Adrenal gland (tissue), 19 donors: ENCODE measurements at places on chromosomes 16 and 17. TPM values are rescaled to one million over a fixed set of nuclear protein-coding genes. Genes with fewer than 3 reads are reported as not detected.

DNA sequence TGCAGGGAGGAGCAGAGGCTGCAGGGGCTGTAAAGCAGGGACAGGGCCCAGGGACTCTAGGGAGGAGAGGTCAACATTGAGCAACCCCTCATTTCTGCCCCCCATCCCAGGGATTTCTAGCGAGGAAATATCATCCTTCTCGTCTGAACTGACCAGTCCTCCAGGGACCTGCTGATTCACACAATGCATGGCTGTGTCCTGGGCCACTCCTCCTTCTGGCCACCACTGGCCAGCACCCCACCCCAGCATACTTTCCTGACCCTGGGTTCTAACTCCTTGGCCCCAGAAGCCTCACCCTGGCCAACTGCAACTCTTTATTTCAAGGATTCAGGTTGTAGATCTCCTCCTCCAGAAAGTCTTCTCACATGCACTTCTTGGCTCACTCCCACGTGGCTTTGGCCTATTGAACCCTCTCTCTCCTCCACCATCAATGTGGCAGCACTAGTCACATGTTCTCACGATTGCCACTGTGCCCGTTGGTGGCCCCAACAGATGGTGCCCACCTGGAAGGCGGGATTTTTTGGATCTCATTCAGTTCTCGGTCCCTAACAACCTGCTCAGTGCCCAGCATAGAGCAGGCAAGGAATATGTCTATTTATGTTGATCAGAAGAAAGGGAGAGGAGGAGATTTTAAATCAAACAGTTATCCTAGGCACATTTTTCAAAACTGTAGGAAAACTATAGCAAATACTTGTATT lies 41.5 kb downstream of the CUEDC1 start:
- H3K27me3 ChIP-seq: no peaks in the 10 kb centered on the region
- peaks cover 23% of the 10 kb centered on the region for H3K4me1 ChIP-seq
- H3K36me3 ChIP-seq: no peaks in the 10 kb centered on the region
- DNase-seq: no peak
- no peak overlapping the region for H3K4me3 ChIP-seq

- no peak for DNase-seq
- no peaks in the 10 kb centered on the region for H3K36me3 ChIP-seq
- no peaks in the 10 kb centered on the region for H3K4me1 ChIP-seq
- H3K27me3 ChIP-seq: no peaks in the 10 kb centered on the region
Measured at GRCh38 chr17:60586288-60586974, 13.6 kb upstream of the PPM1D start.

The SULT1A4 gene
- total RNA-seq: not detected

The SYNGR3 gene
- 10.9 TPM for total RNA-seq

The SLC52A1 gene
- not detected for total RNA-seq

GRCh38 chr16:52384378-52384777 lies 162.6 kb downstream of the TOX3 start:
- no peak overlapping the region for H3K27ac ChIP-seq
- no peak for DNase-seq
- H3K4me3 ChIP-seq: no peak overlapping the region
- H3K27me3 ChIP-seq: no peaks in the 10 kb centered on the region

The ADGRG3 gene
- total RNA-seq: 0.14 TPM

- H3K27me3 ChIP-seq: no peaks in the 10 kb centered on the region
- no peaks in the 10 kb centered on the region for H3K36me3 ChIP-seq
- no peak for DNase-seq
- H3K4me1 ChIP-seq: no peaks in the 10 kb centered on the region
- no peak overlapping the region for H3K4me3 ChIP-seq
Measured at GRCh38 chr16:55779402-55780094, 53.3 kb downstream of the CES1 start.

The CDC6 gene
- total RNA-seq: 12.1 TPM

DNA sequence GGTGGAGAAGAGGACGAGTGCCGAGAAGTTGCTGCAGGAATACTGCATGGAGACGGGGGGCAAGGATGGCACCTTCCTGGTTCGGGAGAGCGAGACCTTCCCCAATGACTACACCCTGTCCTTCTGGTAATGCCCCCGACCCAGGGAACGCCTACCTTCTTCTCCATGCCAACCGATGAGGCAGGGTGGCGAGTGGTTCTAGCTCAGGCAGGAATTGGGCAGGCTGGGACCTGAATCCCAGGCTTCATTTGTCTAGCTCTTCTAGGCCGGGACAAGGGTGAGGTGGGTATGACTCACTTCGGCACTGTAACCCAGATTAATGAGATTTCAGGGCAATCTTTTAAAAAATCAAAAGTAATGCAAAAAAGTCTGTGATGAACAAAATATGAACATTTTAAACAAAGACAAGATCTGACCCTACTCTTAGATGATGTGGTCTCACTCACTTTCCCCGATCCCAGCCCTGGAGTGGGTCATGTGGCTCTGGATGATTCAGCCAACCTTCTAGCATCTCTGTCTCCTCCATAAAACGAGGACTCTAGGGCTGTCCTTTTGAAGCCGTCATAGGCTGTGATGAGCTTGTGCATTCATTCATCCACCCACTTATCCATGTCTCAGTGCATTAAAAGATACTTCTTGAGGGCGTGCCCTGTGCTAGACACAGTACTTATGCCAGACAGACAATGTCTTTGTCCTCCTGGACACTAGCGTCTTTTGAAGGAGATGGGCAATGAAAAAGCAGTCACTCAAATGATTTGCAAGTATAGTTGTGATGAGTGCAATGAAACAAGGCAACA lies 102.6 kb downstream of the SDR42E1 start:
- no peak overlapping the region for H3K27ac ChIP-seq
- no peaks in the 10 kb centered on the region for H3K4me1 ChIP-seq
- H3K36me3 ChIP-seq: no peaks in the 10 kb centered on the region
- H3K4me3 ChIP-seq: no peak overlapping the region
- DNase-seq: no peak

GRCh38 chr16:30747331-30747730 lies 894 bp upstream of the PHKG2 start:
- H3K4me3 ChIP-seq: no peak overlapping the region
- peak overlapping the region; percentile 79 for H3K27ac ChIP-seq
- H3K4me1 ChIP-seq: no peaks in the 10 kb centered on the region
- no peaks in the 10 kb centered on the region for H3K27me3 ChIP-seq

The FOXC2 gene
- 2.6 TPM for total RNA-seq

The CKLF gene
- total RNA-seq: 32.6 TPM

DNA sequence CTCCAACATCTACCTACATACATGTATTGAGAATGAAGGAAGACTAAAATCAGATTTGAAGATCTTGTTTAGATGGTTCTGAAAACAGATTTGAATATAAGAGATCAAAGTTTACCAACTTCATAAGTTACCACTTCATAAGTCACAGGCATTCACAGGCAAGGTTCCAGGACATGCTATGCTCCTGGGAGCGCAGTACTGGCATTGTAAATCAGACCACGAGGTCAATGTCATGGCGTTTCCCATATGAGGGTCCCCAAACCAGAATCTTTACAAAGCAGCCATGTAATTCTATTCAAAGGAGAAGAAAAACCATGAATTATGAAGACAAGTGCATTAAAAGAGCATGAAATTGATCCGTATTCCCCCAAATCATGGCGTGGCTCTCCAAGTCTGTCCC lies 3.0 kb downstream of the CDH11 start:
- DNase-seq: no peak
- peaks cover 23% of the 10 kb centered on the region for H3K4me1 ChIP-seq
- peaks cover 15% of the 10 kb centered on the region for H3K27me3 ChIP-seq
- H3K27ac ChIP-seq: no peak overlapping the region
- no peak overlapping the region for H3K4me3 ChIP-seq

DNA sequence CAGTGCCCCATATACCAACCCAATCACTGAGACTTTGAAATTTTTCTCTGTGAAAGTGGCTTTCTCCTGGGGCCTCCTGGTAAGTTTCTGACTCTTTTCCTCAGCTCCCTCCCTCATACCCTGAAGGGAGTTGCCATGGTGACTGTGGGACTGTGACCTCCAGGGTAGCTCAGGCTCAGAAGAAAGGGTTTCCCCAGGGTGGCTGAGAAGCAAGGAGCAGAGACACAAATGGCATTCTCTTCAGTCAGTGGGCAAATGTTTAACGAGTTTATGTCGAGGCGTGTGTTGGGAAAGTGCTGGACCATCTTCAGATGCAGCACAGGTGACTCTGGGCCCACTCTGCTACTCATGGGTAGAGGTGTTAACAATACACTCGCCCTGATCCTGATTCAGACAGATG lies 46.8 kb downstream of the MRPS23 start:
- no peaks in the 10 kb centered on the region for H3K36me3 ChIP-seq
- no peak overlapping the region for H3K4me3 ChIP-seq
- no peak overlapping the region for H3K27ac ChIP-seq
- H3K4me1 ChIP-seq: no peaks in the 10 kb centered on the region

DNA sequence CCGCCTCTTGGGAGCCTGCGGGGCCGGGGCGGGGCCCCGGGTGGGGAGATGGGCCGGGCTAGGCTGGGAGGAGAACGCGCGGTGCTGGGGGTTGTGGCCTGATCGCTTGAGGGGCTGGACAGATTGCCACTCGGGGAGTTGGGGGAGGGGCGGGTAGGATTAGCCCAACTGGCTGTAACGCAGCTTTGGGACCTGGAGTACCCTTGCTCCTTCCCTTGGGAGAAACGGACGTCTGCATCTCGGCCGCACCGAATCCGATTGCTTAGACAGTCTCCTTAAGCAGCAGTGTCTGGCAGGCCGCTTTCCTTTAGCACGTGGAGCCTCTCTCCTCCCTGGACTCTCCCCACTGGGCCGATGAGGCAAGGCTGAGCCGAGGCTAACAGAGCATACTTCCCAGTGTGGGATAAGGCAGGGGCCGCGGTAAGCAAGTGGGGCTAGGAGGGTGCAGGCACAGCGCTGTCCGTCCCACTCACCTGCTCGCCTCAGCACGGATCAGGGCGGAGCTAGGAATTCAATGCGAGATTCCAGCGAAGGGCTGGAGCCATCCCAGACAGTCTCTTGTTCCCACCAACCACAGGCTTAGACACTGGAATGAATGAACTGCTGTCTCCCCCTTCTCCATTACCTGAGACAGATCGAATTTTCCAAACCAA lies 540 bp upstream of the ACLY start:
- no peaks in the 10 kb centered on the region for H3K36me3 ChIP-seq
- peak overlapping the region; percentile 77 for H3K27ac ChIP-seq
- H3K27me3 ChIP-seq: no peaks in the 10 kb centered on the region
- H3K4me3 ChIP-seq: no peak overlapping the region
- H3K4me1 ChIP-seq: peaks cover 9% of the 10 kb centered on the region
- no peak for DNase-seq

GRCh38 chr17:59335685-59336084 lies 4.2 kb downstream of the YPEL2 start:
- no peaks in the 10 kb centered on the region for H3K27me3 ChIP-seq
- H3K27ac ChIP-seq: no peak overlapping the region
- DNase-seq: no peak

DNA sequence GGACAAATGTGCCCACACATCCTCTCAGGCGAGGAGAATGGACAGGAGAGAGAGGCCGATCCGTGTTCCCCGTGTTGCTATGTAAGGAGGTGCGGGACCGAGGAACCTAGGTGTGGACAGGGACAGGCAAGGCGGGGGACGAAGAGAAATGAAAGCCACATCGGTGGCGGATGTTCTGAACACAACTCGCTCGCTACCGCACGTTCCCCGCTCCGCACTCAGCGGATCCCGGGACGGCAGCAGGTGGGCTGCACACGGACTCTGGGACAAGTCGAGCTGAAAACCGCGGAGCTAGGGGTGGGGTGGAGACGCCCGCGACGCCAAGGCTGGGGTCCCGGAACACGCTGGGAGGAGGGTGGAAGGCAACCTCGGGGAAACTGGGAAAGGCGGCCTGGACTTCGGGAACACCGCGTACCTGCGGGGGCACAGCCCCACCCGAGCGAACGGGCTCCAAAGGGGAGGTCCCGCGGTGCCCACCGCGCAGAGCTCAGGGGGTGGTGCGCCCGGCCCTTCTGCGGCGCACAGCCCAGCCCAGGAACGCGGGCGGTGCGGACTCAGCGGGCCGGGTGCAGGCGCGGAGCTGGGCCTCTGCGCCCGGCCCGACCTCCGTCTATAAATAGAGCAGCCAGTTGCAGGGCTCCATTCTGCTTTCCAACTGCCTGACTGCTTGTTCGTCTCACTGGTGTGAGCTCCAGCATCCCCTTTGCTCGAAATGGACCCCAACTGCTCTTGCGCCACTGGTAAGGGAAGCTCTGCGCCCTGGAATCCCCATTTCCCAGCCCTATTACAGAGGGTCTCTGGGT lies at the start of gene MT1E:
MT1E (plus strand) TSS at position 642 of the 803 bp plus-strand sequence; CDS start at position 713, 71 bp downstream.
- H3K27me3 ChIP-seq: no peaks in the 10 kb centered on the region
- H3K27ac ChIP-seq: peak within 1 kb of the TSS; percentile 98
- peaks cover 13% of the 10 kb centered on the region for H3K4me1 ChIP-seq
- DNase-seq: peak; percentile 91
- H3K36me3 ChIP-seq: no peaks in the 10 kb centered on the region

- no peaks in the 10 kb centered on the region for H3K36me3 ChIP-seq
- no peak overlapping the region for H3K27ac ChIP-seq
- no peaks in the 10 kb centered on the region for H3K4me1 ChIP-seq
- H3K4me3 ChIP-seq: no peak overlapping the region
Measured at GRCh38 chr16:73408311-73408710, 360.4 kb upstream of the ZFHX3 start.

- H3K4me1 ChIP-seq: no peaks in the 10 kb centered on the region
- no peak for DNase-seq
- no peak overlapping the region for H3K27ac ChIP-seq
- H3K4me3 ChIP-seq: no peak overlapping the region
- no peaks in the 10 kb centered on the region for H3K36me3 ChIP-seq
- H3K27me3 ChIP-seq: peaks cover 16% of the 10 kb centered on the region
Measured at GRCh38 chr16:1911467-1912214, 6.6 kb downstream of the HS3ST6 start.

The NT5C3B gene
- 43.9 TPM for total RNA-seq

The ZSCAN10 gene
- not detected for total RNA-seq

DNA sequence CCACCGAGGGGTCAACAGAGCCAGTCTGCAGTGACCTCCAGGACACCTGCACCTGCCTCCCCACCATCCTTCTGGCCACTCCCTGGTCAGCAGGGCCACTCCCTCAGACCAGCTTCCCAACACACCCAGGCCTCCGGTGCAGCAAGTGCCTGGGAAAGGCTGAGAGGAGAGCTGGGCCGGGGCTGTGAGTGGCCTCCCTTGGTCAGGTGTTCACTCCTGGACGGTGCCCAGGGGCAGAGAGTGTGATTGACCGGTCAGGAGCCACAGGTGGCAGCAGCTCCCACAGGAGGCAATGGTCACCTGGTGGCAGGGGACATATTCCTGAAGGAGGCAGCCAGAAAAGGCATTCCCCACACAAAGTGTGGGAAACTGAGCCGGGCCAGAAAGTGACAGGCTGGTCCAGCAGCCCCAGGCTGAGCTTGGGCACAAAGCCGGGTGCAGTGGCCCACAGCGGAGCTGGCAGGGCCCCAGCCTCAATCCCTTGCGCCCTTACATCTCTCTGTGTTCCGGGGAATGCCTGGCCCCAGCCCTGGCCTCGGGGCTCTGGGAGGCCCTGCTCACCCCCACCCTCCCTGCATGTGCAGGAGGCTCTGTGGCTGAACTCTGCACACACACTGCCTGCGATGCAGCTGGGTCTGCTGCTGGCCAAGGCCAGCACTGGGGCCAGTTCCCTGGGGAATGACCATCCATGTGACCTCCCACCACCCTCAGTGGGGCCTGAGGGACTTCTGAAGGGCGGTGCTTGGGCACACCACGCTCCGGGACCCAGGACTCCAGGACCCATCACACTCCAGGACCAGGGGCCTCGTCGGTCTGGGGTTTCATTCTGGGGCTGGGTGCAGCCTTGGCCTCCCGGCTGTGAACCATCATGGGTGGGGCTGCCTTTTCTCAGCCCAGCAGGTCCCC lies 1.2 kb upstream of the C17orf99 start:
- H3K27me3 ChIP-seq: no peaks in the 10 kb centered on the region
- DNase-seq: no peak
- no peak overlapping the region for H3K4me3 ChIP-seq
